Keratinocyte (primary cell): ENCODE measurements at places on chromosomes 7 and 10. TPM values are rescaled to one million over a fixed set of nuclear protein-coding genes. Genes with fewer than 3 reads are reported as not detected.

GRCh38 chr7:76233538-76234281 lies 32.0 kb downstream of the SRRM3 start:
- DNase-seq = no peak
- H3K27ac ChIP-seq = no peak overlapping the region
- peaks cover 14% of the 10 kb centered on the region for H3K27me3 ChIP-seq
- H3K36me3 ChIP-seq = no peaks in the 10 kb centered on the region

DNA sequence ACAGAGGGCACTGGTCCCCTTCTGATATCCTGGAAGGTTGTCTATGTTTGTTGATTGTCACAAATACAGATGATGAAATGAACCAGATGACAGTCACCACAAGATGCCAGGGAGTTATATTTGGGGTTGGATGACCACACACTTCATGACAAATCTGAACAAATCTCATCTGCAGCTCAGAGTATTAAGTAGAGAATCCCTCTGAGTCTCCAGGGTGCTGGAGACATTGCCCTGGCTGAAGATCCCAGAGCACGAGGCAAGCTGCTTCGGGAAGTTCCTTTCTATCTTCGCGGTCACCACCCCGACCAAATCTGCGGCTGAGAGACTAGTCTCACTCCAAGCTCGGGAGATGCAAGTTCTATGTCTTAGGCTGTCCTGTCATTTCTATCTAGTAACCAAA lies 9.0 kb downstream of the DENND2A start:
- DNase-seq = no peak
- H3K4me1 ChIP-seq = peaks cover 9% of the 10 kb centered on the region
- H3K4me3 ChIP-seq = no peak overlapping the region
- no peaks in the 10 kb centered on the region for H3K36me3 ChIP-seq
- H3K27ac ChIP-seq = no peak overlapping the region

GRCh38 chr10:7896297-7896696 lies 78.0 kb downstream of the TAF3 start:
- H3K4me3 ChIP-seq = no peak overlapping the region
- H3K4me1 ChIP-seq = no peaks in the 10 kb centered on the region
- H3K27ac ChIP-seq = no peak overlapping the region
- no peaks in the 10 kb centered on the region for H3K27me3 ChIP-seq
- no peak for DNase-seq

- H3K27ac ChIP-seq = no peak overlapping the region
- H3K4me3 ChIP-seq = no peak overlapping the region
- H3K27me3 ChIP-seq = peaks cover 7% of the 10 kb centered on the region
Measured at GRCh38 chr10:58972576-58973234, 203.7 kb upstream of the PHYHIPL start.

DNA sequence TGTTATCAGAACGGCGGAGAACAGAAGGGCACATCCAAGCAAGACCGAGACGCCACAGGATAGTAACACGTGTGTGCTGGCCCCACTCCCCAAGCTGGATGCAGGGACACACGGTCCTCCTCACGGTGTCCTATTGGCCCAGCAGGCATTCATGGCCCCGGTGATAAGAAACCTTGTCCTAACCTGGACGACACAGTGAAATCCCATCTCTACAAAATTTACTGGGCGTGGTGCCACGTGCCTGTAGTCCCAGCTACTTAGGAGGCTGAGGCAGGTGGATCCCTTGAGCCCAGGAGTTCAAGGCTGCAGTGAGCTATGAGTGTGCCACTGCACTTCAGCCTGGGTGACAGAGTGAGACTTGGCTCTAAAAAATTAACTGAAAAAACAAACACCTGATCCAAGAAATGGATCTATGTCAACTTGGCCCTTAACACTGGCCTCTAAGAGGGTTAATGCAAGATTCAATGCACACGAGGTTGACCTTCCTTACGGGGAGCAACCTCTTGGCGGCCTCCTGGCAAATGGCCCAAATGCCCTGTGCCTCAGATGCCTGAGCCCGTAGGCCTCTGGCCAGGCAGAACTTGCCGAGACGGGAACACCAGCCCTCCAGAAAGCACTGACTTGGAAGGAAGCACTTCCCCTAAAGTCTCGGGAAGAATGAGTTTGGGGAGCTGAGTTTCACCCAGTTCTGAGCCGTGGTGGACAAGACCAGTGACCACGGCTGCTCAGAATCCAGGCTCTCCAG lies 72.3 kb downstream of the ZRANB1 start:
- H3K4me1 ChIP-seq = peaks cover 18% of the 10 kb centered on the region
- DNase-seq = no peak
- H3K4me3 ChIP-seq = no peak overlapping the region
- peaks cover 19% of the 10 kb centered on the region for H3K36me3 ChIP-seq
- no peak overlapping the region for H3K27ac ChIP-seq

The TRPV5 gene
- not detected in 3 replicates for polyA plus RNA-seq

The STEAP1 gene
- 7.7 to 19.0 TPM (median 16.7 TPM) in 3 replicates for polyA plus RNA-seq

The SEPTIN7 gene
- polyA plus RNA-seq = 158 to 284 TPM (median 173 TPM) in 3 replicates
